ENCODE measurements at places on chromosomes 3 and 15.

DNA sequence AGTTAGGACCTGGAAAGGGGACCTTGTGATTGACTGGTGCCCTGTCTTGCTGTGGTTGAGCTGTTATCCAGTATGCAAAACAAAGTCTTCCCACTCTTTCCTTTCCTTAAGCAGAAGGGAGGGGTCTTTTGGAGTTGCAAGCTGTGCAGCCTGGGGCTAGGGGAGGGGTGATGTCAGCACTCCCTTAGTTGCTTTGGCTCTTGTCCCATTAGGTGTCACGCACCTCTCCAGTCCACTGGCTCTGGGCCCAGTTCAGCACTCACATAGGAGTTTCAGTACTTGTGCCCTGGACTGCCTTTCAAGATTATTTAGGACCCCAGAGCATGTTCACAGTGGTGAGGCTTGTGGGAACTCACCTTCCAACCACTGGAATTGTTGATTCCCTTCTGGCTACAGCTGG, 238.5 kb downstream of the DOCK3 start:
- DNase-seq, result no peak

DNA sequence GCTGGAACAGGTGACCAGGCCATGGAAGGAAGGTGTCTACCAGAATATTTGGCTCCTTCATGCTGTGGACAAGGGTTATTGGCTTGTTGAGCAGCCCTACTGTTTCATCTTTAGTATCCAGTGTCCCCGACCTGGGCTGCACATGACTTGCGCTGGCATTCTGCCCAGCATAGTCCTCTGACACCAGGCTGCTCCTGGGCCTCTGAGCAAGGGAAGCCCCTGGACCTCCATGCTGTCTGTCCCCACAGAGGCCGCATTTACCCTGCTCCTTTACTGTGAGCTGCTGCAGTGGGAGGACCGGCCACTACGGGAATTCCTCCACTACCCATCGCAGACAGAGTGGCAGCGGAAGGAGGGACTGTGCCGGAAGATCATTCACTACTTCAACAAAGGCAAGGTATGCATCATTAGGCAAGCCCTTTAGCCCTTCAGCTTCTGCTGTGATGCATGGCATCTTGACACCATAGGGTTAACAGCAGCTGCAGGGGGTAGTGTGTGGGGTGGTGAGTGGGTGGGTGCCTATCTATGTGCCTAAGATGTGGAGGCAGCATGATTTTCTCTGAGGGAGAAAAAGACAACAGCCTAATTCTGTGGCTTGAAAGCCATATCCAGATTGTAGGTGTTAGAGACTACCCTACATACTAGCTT, 44.0 kb upstream of the MANF start:
- no peak for DNase-seq

GRCh38 chr15:68500363-68501258, 68.6 kb upstream of the ITGA11 start:
- no peak for DNase-seq

DNA sequence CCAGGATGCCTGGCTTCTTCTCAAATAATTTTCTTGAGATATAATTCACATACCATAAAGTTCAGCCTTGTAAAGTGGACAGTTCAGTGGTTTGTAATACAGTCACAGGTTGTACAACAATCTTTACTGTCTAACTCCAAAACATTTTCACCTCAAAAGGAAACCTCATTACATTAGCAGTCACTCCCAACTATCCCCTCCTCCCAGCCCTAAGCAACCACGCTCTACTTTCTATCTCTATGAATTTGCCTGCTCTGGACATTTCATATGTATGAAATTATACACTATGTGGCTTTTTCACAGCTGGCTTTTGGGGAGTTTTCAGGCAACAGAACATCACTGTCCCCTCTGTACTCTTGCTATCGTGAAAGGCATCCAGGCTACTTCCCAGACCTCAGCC, 17.5 kb downstream of the TGM5 start:
- no peak for DNase-seq

DNA sequence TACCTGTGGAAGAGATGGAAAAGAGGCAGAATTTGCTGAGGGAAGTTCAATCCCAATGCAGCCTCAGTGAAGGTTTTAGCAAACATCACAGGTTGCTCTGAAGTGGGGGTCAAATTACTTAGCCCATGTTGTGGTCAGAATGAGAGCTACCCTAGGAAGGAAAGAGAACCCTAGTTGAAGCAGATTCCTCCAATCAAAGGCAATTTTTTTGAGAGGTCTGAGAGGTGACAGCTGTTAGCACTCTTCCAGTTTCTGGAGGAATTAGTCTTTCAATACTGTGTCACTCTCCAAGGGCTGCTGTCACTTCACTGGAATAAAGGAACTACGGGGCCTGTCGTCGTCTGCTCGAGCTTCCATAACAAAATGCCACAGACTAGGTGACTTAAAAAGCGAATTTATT, 584.2 kb upstream of the DPPA4 start:
- no peak for DNase-seq

DNA sequence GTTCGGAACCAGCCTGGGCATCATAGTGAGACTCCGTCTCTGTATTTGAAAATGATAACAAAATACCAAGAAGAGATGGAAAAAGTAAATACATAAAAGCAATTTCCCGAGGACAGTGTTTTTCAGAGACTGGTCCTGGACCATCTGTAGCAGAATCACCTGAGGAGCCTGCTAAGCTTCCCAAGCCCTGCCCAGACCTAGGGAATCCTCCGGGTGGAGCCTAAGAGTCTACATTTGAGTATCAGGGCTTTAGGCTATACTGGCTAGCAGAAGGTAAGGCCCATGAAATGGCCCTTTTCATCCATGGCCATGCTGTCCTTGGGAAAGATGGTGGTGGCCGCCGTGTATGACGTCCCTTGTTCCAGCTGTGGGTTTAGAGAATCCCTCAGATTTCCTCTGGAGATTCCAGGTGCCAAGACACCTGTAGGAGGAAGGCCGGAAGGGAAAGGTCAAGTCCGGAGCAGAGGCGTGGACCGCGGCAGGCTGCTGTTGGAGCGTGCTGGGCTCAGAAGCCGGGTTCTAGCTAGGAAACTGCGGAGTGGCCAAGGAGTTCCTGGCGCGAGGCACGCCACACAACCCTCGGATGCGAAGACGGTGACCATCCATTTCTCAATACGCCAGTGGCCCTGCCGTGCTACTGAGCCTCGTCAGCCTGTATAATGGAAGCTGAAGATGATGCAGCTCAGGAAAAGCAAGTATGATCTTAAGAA, 50.9 kb downstream of the TMEM44 start:
- DNase-seq, result no peak

GRCh38 chr3:127069814-127070440, 87.0 kb downstream of the PLXNA1 start:
- DNase-seq, result no peak

DNA sequence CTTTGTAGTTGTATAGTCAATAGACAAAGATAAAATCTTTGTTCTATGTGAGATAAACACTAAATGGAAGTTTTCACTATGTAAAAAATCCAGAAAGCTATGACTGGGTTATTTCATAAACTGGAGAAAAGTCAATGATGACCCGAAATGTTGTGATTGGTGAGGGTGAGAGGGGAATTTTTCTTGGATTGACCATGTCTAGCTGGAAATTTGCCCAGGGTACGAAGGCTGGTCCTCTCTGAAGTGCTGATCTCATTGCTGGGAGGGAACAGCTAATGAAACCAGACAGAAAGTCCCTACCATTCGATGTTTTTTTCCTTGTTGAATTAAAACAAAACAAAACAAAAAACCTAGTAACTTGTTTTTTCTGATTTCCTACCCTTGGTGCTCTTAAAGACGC, 14.3 kb downstream of the TPRG1 start:
- DNase-seq, result no peak

- DNase-seq, result no peak
Measured at GRCh38 chr15:79190093-79190492, 92.4 kb upstream of the ANKRD34C start.

- no peak for DNase-seq
Measured at GRCh38 chr3:108183971-108184370, 38.3 kb downstream of the IFT57 start.

GRCh38 chr3:62686503-62687294, 188.5 kb downstream of the CADPS start:
- DNase-seq, result no peak

DNA sequence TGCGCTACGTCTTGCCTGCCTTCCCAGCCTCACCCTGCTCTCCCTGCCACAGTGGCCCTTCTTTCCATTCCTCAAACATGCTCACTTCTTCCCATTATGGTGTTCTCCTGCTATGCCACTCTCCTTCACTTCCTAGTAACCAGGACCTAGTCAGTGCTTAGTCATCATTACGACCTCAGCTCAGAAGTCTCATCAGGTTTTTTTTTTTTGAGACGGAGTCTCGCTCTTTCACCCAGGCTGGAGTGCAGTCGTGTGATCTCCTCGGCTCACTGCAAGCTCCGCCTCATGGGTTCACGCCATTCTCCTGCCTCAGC, 149.5 kb downstream of the GREM1 start:
- no peak for DNase-seq

DNA sequence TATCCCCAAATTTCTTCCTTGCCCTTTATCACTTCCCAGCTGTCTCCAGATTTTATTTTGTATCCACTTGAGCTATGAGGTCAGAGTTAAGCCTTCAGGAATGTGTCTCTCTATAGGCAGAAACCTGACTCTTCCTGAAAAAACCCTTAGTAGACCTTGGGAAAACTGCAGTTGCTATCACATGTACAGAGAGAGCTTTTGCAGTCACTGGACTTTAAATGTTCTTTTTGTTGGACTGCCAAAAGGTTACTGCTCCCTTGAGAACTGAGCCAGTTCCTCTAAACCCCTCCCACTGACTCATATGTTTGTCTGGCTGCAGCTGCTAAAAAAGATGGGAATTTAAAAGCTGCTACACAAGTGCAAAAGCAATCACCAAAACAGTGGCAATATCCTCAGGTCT, 169.1 kb upstream of the CCDC54 start:
- no peak for DNase-seq

DNA sequence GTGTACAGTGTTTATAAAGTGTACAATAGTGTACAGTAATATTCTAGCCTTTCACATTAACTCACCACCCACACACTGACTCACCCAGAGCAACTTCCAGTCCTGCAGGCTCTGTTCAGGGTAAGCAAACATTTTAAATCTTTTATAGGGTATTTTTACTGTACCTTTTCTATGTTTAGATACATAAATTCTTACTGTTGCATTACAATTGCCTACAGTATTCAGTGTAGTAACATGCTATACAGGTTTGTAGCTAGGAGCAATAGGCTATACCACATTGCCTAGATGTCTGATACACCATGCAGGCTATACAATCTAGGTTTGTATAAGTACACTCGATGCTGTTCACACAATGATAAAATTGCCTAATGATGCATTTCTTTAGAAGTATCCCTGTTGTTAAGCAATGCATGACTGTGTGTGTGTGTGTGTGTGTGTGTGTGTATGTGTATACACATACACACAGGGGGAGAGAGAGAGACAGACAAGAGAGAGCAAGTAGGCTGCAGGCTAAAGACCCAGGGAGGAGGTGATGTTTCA, 72.5 kb upstream of the PRR23C start:
- DNase-seq, result no peak

DNA sequence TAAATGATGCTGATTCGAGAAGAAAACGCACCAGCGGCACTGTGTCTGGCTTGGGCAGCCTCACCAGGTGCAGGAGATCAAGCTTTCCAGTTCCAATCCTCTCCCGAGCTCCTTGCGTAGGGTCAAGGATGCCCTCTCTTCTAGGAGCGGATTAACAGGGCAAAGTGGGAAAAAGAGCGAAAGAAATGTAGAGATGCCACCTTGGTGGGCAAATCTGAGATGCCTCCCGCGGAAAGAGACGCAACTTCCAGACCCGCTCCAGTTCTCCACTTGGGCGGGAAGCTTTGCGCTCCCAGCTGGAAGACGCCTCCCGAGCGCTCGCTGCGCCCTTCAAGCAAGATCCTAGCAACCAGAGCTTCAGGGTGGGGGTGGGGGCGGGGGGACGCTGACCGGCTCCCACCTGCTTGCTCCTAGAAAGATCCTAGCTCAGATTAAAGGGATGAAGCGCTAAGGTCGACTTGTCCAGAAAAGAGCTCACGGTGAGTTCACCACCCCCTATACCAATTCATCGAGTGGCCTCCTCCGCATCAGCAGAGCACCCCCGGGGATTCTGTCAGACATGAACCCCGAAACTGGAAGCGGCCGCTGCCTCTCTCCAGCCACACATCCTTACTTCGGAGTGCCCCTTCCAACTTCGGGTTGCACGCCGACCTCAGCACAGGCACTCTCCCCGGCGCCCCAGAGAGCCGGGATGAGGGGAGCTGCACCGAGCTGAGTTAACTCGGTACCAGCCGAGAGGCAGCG, 769 bp downstream of the TAFA4 start:
- DNase-seq, result no peak

DNA sequence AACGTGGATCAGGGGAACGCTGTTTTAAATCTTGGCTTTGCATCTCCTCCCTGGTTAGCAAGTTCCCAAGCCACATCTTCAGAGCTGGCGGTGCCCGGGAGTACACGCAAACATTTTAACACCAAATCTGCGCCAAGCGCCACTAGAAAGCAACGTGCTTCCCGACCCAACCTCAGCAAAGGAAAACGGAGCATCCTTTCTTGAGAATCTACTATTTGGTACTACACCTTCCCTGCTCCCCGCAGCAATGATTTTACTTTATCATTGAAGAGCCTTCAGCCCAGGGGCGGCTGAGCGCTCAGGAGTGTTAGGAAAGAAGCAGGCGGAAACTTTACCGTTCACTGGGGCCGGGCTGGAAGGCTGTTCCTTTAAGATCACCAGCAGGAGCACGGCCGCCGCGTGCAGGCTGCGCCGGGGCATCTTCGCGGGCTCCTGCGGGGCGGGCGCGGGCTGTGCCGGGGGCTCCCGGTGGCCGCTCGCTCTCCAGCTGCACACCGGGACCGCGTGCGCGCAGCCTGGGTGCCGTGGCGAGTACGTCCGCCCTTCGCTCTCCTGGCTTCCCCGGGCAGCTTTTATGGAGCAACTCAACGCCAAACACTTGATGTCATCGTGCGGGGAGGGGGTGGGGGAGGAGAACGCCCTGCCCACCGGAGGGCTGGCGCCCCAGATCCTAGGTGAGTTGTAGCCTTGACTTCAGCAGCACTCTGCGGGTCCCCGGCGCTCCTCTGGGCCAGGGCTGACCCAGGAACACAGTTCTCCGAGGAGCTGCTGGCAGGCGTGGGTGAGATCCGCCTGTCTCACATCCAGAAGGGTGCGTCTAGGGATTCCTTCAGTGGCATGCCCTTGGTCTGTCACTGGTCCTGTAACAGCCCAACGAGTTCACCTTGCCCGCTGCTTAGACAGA, at the start of gene CA12:
Gene CA12, minus strand, starts transcription at position 546 of the 904 bp plus-strand sequence. Its CDS starts 126 bp downstream, at position 420.
- DNase-seq, result no peak

GRCh38 chr15:67542420-67543347, at the start of gene MAP2K5:
Gene MAP2K5 (plus strand): TSS chr15:67542703. CDS start chr15:67543336, 633 bp downstream.
- peak; percentile 75 for DNase-seq

- DNase-seq, result no peak
Measured at GRCh38 chr3:105834768-105835167, 34.0 kb downstream of the CBLB start.

DNA sequence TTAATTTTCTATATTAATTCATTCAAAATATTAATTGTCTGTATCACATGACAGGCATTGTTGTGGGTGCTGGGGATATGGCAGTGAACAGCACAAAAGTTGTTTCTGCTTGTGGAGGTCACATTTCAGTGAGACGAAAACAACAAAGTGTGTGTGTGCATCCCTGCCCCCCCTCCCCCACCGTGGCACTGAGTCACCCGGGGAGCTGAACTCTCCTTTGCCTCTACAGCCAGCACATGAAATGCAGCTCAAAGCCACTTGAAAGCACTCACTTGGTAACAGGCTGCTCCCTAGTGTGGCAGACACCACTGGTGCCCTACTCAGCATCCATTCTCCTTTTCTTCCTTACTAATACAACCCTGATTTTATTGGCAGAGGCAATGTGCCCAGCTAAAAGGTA, 16.9 kb upstream of the SCAMP5 start:
- DNase-seq, result no peak
